NCI-H2081 treated with DMSO at 0.1 percent for 48 hours (cell line): ENCODE measurements at places on chromosomes 2 and 18.

- DNase-seq, result no peak
Observed at GRCh38 chr2:37619959-37620300, 51.5 kb downstream of the CDC42EP3 start.

DNA sequence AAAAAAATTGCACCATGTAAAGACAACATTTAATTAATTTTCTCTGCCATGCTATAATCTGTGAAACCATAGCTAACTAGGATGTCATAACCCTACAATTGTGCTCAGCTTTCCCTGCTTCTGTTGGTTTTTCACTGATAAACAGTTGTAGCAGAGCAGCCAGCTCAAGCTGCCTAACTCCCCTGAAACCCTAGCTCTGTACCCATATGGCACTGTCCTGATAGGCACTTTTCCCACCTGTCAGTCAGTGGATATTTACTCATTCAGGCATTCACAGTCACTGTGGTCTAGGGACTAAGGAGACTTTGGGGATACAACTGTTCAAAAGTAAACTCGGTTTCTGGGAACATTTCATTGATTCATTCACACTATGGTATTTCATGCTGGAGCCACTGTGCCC, 407.0 kb downstream of the DSEL start:
- no peak for DNase-seq

DNA sequence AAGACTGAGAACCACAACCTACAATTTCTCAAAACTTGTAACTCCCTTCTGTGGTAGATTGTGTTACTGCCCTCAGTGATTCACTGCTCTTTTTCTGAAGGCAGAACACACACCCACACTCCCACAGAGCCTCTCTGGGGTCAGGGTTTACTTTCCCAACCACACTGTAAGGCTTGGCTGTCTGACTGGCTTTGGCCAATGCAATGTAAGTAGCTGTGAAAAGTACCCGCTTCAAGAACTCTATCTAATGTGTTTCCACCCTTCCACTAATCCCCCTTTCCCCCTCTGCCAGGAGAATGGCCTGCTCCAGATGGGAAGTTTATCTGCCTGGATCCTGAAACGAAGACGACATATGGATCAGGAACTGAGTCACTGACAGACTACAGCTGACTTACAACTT, 222.7 kb downstream of the CDH2 start:
- no peak for DNase-seq

- DNase-seq, result no peak
Observed at GRCh38 chr2:55590810-55591440, 26.5 kb downstream of the PPP4R3B start.

DNA sequence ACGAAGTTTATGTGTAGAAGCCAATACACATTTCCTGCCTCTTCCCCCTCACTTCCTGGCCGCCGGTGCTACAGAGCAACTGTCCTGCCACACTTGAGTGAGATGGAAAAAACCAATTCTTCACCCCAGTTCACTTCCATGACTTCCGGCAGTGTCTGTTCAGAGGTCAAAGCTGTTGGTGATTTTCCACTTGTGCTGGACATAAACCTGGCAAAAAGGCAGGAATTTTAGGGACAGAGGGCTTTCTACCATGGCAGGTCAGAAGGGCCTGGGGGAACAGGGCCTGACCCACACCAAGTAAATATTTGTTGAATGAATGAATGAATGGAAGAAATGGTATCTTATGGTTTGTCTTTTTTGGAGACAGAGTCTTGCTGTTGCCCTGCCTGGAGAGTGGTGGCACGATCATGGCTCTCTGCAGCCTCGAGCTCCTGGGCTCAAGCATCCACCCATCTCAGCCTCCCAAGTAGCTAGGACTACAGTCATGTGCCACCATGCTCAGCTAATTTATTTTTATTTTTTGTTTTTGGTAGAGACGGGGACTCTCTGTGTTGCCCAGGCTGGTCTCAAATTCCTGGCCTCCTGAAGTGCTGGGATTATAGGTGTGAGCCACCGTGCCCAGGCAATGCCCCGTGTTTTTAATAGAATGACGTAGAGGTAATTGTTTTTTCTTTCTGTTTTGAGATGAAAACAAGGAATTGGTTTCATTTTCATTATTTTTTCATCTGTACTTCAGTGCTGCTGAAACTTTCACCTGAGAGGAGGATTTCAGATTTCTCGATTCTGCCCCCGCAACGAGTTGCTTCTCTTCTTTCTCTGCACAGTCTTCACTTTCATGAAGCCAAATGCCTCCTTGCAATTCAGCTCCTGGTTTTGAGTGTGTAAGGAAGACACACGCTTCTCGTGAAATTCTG, 48.0 kb upstream of the LPIN2 start:
- DNase-seq, result no peak
